Metanephros (tissue), 2 donors: ENCODE measurements at places on chromosomes 4 and X. TPM values are rescaled to one million over a fixed set of nuclear protein-coding genes. Genes with fewer than 3 reads are reported as not detected.

XAGE2 gene
- not detected for total RNA-seq

SPARCL1 gene
- 46.2 TPM for total RNA-seq

C4orf51 gene
- not detected for total RNA-seq

CHRDL1 gene
- total RNA-seq = 7.2 TPM

RPA4 gene
- 2.4 TPM for total RNA-seq

NALF2 gene
- 0.23 TPM for total RNA-seq

ATOH1 gene
- total RNA-seq = not detected

RGN gene
- total RNA-seq = 30.4 TPM

SHROOM3 gene
- total RNA-seq = 75.9 TPM

SERTM2 gene
- total RNA-seq = 1.3 TPM

FAM133A gene
- total RNA-seq = not detected

ZNF141 gene
- total RNA-seq = 33.2 TPM

MTTP gene
- 3.4 TPM for total RNA-seq

CLNK gene
- 0.93 TPM for total RNA-seq

SAGE1 gene
- not detected for total RNA-seq

ARX gene
- total RNA-seq = 0.06 TPM

NR3C2 gene
- total RNA-seq = 32.6 TPM

TRIM60 gene
- not detected for total RNA-seq

ANKRD50 gene
- 47.9 TPM for total RNA-seq

SPANXA1 gene
- not detected for total RNA-seq

GLRA3 gene
- total RNA-seq = under 0.01 TPM

BCOR gene
- total RNA-seq = 76.0 TPM

TIGD4 gene
- total RNA-seq = 2.2 TPM

NDNF gene
- 35.4 TPM for total RNA-seq

PTCHD1 gene
- 0.76 TPM for total RNA-seq

ADH4 gene
- total RNA-seq = 1.1 TPM

FDCSP gene
- total RNA-seq = 0.82 TPM

PNMA6F gene
- not detected for total RNA-seq

RASGEF1B gene
- 29.2 TPM for total RNA-seq

HTR2C gene
- total RNA-seq = 0.41 TPM

MAGEC1 gene
- total RNA-seq = not detected

IL13RA1 gene
- total RNA-seq = 35.6 TPM

TMEM156 gene
- 4.0 TPM for total RNA-seq

NWD2 gene
- 0.06 TPM for total RNA-seq

SMR3B gene
- total RNA-seq = not detected

PLP1 gene
- total RNA-seq = 7.2 TPM

SLC2A9 gene
- total RNA-seq = 15.0 TPM

USP26 gene
- total RNA-seq = not detected

EFNB1 gene
- 94.4 TPM for total RNA-seq

ZFP92 gene
- total RNA-seq = 1.5 TPM

GPR82 gene
- total RNA-seq = 0.58 TPM

C1QTNF7 gene
- total RNA-seq = 19.2 TPM

GATA1 gene
- 0.58 TPM for total RNA-seq

LARP1B gene
- 20.0 TPM for total RNA-seq

TMEM185A gene
- total RNA-seq = 35.7 TPM

SPACA5 gene
- not detected for total RNA-seq

GYPE gene
- total RNA-seq = 2.2 TPM

RELL1 gene
- 65.0 TPM for total RNA-seq

SATL1 gene
- 0.35 TPM for total RNA-seq

GASK1B gene
- 44.5 TPM for total RNA-seq

CORIN gene
- total RNA-seq = 5.8 TPM
